ENCODE measurements at places on chromosomes 6 and 20. TPM values are rescaled to one million over a fixed set of nuclear protein-coding genes. Genes with fewer than 3 reads are reported as not detected.

The EYA4 gene
- 2.6 TPM for total RNA-seq

The ADTRP gene
- 1.2 TPM for total RNA-seq

The KIF25 gene
- not detected for total RNA-seq

The DOP1A gene
- 20.5 TPM for total RNA-seq

The ACTR5 gene
- total RNA-seq: 5.1 TPM

The BPIFB2 gene
- total RNA-seq: not detected

The OR2B3 gene
- total RNA-seq: not detected

The PPP1R14C gene
- total RNA-seq: 1.2 TPM

The PBX2 gene
- 53.1 TPM for total RNA-seq

The CNR1 gene
- 21.7 TPM for total RNA-seq

The SCUBE3 gene
- total RNA-seq: 15.2 TPM

The ID1 gene
- total RNA-seq: 145 TPM

The RHAG gene
- 0.28 TPM for total RNA-seq

The ADGB gene
- not detected for total RNA-seq

The LHFPL5 gene
- not detected for total RNA-seq

The COL21A1 gene
- total RNA-seq: 13.2 TPM

The KIAA0408 gene
- total RNA-seq: 2.4 TPM

The SLC17A3 gene
- not detected for total RNA-seq

The PDE7B gene
- 7.2 TPM for total RNA-seq
